Pancreas (tissue), 10 donors: ENCODE measurements at places on chromosomes 13 and 19. TPM values are rescaled to one million over a fixed set of nuclear protein-coding genes. Genes with fewer than 3 reads are reported as not detected.

MIR17HG gene
- 2.5 TPM for total RNA-seq

ATP1A3 gene
- total RNA-seq, result 0.32 TPM

ZNF534 gene
- total RNA-seq, result not detected

COX7A1 gene
- 24.8 TPM for total RNA-seq

ZNF560 gene
- not detected for total RNA-seq

SRRM5 gene
- total RNA-seq, result 0.23 TPM

PEG3 gene
- total RNA-seq, result 4.2 TPM

LIM2 gene
- total RNA-seq, result not detected

IGFL2 gene
- not detected for total RNA-seq

CARD8 gene
- 14.2 TPM for total RNA-seq

ELAVL3 gene
- not detected for total RNA-seq

RAB3A gene
- total RNA-seq, result 0.79 TPM

ITGBL1 gene
- 1.8 TPM for total RNA-seq

SSC5D gene
- 3.1 TPM for total RNA-seq

U2AF2 gene
- 57.3 TPM for total RNA-seq

ASF1B gene
- 1.1 TPM for total RNA-seq

LIG1 gene
- 18.9 TPM for total RNA-seq

EFNA2 gene
- total RNA-seq, result 0.94 TPM

CYP2A7 gene
- not detected for total RNA-seq

ERICH6B gene
- total RNA-seq, result not detected

PIP5K1C gene
- 16.3 TPM for total RNA-seq

TPTE2 gene
- total RNA-seq, result not detected
